Left ventricle myocardium superior (tissue), 1 donor: ENCODE measurements at places on chromosomes 1 and 21. TPM values are rescaled to one million over a fixed set of nuclear protein-coding genes. Genes with fewer than 3 reads are reported as not detected.

GNAT2 gene
- total RNA-seq, result not detected

KCNT2 gene
- 1.7 TPM for total RNA-seq

GRCh38 chr1:61343734-61344420 is 261.5 kb downstream of the NFIA start:
- DNase-seq, result no peak

DNA sequence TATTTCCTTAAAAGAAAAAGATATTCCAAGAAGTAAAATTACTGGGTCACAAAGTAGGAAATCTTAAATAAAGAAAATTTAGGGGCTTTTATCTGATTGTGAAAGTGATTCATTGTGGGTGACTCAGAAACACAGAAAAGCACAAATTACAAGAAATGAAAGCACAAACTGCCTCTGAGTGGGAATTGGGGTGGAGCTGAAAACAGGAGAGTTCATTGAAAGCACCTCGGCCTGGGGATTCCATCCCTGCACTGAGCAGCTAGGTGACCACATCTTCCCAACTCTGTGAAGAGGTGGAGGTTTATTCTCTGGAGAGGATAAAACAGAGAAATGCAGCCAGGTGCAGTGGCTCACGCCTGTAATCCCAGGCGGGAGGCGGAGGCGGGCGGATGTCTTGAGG is 7.4 kb downstream of the GJA4 start:
- no peak for DNase-seq

GRCh38 chr1:108861566-108861965 is 4.7 kb upstream of the AKNAD1 start:
- DNase-seq, result no peak

GRCh38 chr1:40739455-40740008 is 44.1 kb upstream of the KCNQ4 start:
- DNase-seq, result no peak

DNA sequence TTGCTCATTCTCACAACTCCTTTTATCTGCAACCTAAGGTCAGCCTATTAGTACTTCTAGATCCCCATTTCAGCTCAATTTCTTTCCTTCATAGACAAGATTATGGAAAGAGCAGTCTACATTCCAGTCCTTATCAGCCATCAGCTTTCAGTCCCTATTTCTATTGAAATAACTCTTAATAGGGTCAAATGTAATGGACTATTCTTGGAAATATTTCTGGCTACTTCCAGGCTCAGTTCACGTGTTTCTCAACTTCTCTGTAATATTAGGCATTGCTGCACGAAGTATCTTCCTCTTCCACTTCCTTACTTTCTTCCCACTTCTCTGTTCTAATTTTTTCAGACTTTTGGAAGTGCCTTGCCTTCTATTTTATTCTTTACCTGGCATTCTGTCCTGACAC is 232.9 kb upstream of the USP25 start:
- DNase-seq, result no peak

DNA sequence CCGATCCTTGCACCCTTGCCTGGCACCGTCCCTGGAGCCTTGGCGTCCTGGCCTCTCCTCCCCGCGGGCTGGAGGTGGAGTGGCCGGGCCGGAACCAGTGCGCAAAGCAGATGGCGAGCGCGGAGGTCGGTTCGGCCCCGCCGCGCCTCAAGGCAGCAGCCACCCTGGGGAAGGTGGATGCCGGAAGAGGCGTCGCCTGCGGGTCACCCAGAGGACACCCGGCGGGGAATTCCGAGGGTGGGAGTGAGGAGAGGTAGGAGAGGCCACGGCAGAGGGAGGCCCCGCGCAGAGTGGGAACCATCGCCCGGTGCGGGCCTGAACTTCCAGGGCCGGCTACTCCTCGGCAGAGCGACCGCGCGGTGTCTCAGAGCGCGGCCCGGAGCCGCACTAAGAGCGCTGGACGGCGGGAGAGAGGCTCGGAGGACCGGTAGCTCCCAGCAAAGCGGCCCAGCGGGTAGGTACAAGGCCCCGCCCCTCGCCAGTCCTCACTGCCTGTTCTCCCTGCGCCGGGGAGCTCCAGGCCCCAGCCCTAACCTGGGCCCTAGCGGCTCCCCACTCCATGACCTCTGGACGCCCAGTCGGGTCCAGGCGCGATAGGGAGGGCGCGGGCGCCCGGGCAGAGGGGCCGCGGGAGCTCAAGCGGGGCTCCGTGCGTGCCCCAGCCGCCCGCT is at the start of gene RNF207:
Gene RNF207 (plus strand): TSS at position 271 of the 671 bp plus-strand sequence. CDS start 417 bp downstream, outside the sequence.
- peak; percentile 84 for DNase-seq

GRCh38 chr1:202230939-202231645 is 37.5 kb downstream of the LGR6 start:
- DNase-seq, result no peak

DNA sequence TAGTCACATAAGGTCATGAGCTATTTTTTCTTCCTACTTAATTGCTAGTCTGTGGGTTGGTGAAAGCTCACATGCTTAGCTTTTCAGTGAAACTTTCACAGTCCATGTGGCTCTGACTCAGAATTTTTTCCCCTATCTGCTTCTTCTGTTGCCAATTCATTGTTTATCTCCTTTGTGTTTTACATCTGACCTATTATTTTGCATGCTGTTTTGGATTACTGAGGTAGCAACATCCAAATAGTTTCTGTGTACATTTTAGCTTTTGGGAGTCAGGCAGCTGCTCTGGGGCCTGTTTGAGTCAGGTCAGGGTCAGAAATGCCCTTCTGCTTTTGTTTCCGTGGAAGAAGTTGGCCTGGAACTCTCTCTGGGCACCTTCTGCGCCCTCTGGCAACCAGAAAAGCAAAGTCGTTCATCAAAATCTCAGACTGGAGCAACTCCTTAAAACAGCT is 40.0 kb downstream of the ROR1 start:
- no peak for DNase-seq

GRCh38 chr1:75668813-75669212 is 55.7 kb upstream of the ACADM start:
- DNase-seq, result no peak

UBE2U gene
- 1.2 TPM for total RNA-seq

- DNase-seq, result no peak
Measured at GRCh38 chr1:65009724-65010420, 43.5 kb upstream of the JAK1 start.

PADI1 gene
- not detected for total RNA-seq

MFAP2 gene
- 4.2 TPM for total RNA-seq

GRCh38 chr21:14116080-14116481 is 94.7 kb downstream of the LIPI start:
- DNase-seq, result no peak

DNA sequence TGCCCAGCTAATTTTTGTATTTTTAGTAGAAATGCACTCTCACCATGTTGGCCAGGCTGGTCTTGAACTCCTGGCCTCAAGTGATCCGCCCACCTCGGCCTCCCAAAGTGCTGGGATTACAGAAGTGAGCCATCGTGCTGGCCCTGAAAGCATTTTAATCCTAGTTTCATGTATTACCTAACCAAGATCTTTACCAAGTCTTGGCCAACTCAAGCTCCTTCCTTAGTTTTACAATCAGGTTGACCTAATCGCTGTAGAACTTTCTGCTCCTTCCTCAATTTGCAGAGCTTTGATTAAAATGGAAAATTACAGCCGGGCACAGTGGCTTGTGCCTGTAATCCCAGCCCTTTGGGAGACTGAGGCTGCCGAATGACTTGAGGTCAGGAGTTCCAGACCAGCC is 3.2 kb upstream of the TMEM63A start:
- DNase-seq, result no peak

DNA sequence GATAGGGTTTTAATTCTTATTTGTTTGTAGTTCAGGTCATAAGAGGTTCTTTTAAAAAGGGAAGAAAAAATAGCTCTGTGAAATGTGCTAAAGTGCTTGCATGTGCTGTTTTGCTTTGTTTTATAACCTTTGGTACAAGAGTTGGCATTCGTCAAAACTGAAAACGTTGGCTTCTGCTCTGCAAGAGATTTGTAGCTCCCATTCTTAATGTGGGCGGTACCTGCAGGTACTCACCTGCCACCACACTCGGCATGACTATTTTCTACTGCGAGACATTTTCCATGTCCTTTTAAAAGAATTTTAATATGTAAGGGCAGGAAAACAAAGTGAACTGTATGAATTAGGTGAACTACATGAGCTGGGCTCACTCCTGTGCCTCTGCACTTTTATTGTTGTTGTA is 92.6 kb downstream of the ADARB1 start:
- DNase-seq, result no peak
